ENCODE measurements at places on chromosomes 2 and 18.

GRCh38 chr2:240985881-240986786 lies 12.3 kb upstream of the SNED1 start:
- no peak overlapping the region for H3K27ac ChIP-seq
- H3K27me3 ChIP-seq: peaks cover 40% of the 10 kb centered on the region
- no peak overlapping the region for H3K4me3 ChIP-seq
- H3K36me3 ChIP-seq: no peaks in the 10 kb centered on the region
- no peaks in the 10 kb centered on the region for H3K4me1 ChIP-seq

DNA sequence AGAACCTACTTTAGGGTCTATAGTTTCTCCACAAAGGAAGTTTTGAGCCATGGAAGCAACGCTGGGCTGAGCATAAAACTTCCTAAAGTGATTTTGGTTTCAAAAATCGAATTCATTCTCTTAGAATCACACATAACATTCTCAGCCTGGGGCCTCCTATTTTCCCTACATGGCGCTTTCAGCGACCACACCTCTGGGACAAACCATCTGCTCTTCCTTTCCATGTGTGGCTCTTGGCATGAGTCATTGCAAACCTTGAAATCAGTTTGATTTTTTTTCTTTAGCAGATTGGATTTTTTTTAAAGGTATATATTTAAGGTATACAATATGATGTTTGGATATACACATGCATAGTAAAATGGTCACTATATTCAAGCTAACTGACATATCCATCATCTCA lies 72.5 kb upstream of the APCDD1 start:
- H3K4me3 ChIP-seq: no peak overlapping the region
- DNase-seq: no peak
- no peak overlapping the region for H3K27ac ChIP-seq
- no peaks in the 10 kb centered on the region for H3K4me1 ChIP-seq
- H3K36me3 ChIP-seq: no peaks in the 10 kb centered on the region

GRCh38 chr2:11658208-11659114 lies 11.5 kb downstream of the NTSR2 start:
- no peak for DNase-seq
- H3K4me3 ChIP-seq: no peak overlapping the region
- H3K4me1 ChIP-seq: no peaks in the 10 kb centered on the region
- peaks cover 12% of the 10 kb centered on the region for H3K27me3 ChIP-seq
- H3K27ac ChIP-seq: no peak overlapping the region

DNA sequence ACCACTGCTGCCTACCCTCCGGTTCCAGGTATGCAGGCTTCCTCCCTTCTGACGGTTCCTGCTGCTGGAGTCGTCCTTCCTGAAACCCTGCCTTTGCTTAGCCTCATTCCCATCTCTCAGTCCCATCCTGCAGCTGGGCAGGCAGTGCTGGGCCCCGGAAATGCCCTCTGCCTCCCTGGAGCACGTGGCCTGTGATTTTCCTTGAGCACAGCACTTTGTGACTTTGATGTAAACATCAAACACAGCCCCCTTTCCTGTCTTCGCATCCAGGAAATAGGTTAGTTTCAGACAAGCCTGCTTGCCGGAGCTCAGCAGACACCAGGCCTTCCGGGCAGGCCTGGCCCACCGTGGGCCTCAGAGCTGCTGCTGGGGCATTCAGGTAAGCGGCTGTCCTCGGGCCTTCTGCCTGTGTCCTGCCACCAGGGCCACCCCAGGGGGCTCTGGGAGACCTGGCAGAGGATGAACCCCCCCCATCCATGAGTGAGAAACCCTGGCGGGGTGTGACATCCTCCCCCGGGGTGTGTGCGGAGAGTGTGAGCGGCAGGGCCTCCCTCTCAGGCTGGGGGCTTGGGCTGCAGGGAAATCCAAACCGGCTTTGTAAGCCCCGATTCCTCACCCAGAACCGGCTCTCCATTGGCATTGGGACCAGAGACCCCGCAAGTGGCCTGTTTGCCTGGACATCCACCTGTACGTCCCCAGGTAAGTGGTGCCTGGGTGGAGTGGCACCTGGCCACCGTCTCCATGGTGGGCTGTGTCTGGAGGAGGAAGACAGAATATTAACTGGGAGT lies at the start of gene ZAP70:
Gene ZAP70, plus strand, starts transcription at position 281 of the 788 bp plus-strand sequence. CDS start 10,461 bp downstream, outside the sequence.
- peak within 1 kb of the TSS; percentile 96 for H3K27ac ChIP-seq
- peaks cover 47% of the 10 kb centered on the region for H3K36me3 ChIP-seq
- peak; percentile 79 for DNase-seq
- H3K4me3 ChIP-seq: peak within 1 kb of the TSS; percentile 85

GRCh38 chr2:231029563-231029962 lies 7.8 kb upstream of the C2orf72 start:
- no peak overlapping the region for H3K4me3 ChIP-seq
- no peak overlapping the region for H3K27ac ChIP-seq
- no peak for DNase-seq

DNA sequence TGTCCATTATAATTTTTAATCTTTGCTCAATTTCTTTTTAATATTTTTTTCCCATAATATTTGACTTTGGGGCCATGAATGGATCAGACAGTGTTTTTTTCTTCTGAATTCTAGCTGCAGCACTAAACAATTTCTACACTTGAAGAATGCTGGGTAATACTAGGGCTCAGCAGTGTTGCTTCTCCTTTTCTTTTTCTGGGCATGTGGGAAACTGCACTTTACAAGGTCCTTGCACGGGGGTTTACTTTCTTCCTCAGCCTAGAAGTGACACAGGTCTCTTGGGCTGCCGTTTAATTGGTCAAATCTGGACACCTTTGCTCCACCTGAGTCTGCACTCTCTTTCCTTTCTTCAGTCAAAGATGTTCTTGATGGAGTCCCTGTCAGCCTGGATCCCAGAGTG lies 135.4 kb upstream of the APCDD1 start:
- H3K36me3 ChIP-seq: no peaks in the 10 kb centered on the region
- no peak overlapping the region for H3K4me3 ChIP-seq
- DNase-seq: no peak
- H3K27me3 ChIP-seq: no peaks in the 10 kb centered on the region
- no peak overlapping the region for H3K27ac ChIP-seq

DNA sequence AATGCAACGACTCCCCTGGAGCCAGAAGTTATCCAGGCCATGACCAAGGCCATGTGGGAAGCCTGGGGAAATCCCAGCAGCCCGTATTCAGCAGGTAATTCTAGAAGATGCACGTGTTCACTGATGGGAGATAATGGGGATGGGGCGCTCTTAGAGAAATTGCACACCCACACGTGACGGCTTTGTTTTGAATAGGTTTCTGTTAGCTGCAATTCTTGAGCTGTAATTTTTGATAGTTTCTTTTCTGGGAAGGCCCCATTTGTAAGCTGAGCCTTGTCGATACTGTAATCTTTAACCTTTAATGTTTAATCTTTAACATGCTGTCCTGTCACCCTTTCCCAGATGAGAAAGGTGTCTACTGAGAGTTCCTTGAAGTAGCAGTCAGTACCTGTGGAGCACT lies 3.6 kb downstream of the SCLY start:
- no peak for DNase-seq
- H3K27ac ChIP-seq: no peak overlapping the region
- H3K27me3 ChIP-seq: no peaks in the 10 kb centered on the region

- no peak overlapping the region for H3K4me3 ChIP-seq
- peak overlapping the region; percentile 54 for H3K27ac ChIP-seq
- H3K27me3 ChIP-seq: peaks cover 25% of the 10 kb centered on the region
- DNase-seq: no peak
Observed at GRCh38 chr2:237597196-237598145, 6.9 kb upstream of the RAB17 start.

GRCh38 chr2:233455006-233455405 lies 100.7 kb downstream of the DGKD start:
- H3K27me3 ChIP-seq: no peaks in the 10 kb centered on the region
- H3K4me1 ChIP-seq: no peaks in the 10 kb centered on the region
- no peak for DNase-seq
- H3K27ac ChIP-seq: no peak overlapping the region
- H3K36me3 ChIP-seq: peaks cover 61% of the 10 kb centered on the region

Data from activated naive CD4-positive, alpha-beta T cell treated with anti-CD3 and anti-CD28 coated beads, Interleukin-2, amount 10 ng/mL, durations not matched to agents 7 days and 5 days (primary cell).